Non-pigmented ciliary epithelial cell (primary cell): ENCODE measurements at places on chromosomes 7 and 10.

- DNase-seq = no peak
Measured at GRCh38 chr10:77492368-77492994, 145.1 kb downstream of the KCNMA1 start.

- DNase-seq = no peak
Measured at GRCh38 chr7:11300241-11300640, 326.6 kb downstream of the PHF14 start.

DNA sequence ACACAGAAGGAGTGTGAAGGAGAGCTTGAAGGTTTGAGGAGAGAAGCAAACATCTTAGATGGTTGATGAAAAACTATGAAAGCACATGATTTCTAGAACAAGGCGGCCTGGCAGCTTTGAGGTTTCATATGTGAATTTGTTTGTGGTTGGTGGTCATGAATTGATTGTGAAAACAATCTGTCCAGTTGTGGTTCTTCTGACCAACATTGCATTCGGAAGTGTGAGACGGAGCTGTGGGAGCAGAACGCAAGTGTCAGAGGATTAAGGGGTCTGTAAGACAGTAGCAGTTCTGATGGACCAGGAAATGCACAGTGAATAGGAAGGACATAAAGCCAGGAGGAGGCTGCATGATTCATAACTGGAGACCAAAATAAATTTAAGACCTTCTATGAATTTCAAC lies 594.6 kb downstream of the NXPH1 start:
- no peak for DNase-seq

GRCh38 chr7:35694161-35694783 lies 663 bp downstream of the HERPUD2 start:
- DNase-seq = no peak

GRCh38 chr7:90655566-90655965 lies 59.4 kb downstream of the CDK14 start:
- DNase-seq = peak; percentile 68

GRCh38 chr10:102741726-102742237 lies 2.0 kb upstream of the WBP1L start:
- DNase-seq = no peak

DNA sequence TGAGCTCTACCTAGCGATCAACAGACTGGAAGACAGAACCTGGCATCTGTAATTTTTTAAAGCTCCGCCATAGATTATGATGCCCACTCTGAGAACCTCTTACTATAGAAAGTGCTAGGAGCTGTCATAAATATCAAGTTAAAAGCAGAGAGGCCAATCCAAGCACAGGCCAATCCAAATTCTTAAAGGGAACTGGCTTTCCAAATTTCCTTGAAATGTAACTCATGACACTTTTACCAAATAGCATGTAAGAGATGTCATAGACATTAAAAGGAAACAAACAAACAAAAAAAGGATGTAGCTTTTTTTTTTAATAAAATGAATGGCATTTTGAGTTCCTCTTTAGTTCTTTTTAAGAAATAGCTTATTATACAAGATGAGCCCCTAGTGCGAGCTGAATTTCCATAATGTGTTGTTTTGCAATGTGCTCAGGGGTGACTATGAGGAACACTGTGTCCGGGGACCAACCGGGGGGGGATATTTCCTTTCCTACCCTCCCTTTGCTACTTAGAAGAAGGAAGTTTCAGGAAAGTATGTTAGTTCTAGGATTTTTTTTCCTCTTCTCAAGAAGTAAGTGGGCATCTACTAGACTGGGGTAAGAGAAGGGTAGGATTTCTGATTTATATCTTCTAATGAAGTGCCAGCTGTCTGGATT lies 23.7 kb upstream of the MRC1 start:
- DNase-seq = no peak

- DNase-seq = no peak
Measured at GRCh38 chr7:104156842-104157277, 51.0 kb downstream of the ORC5 start.
